ENCODE measurements at places on chromosomes 7 and 10. TPM values are rescaled to one million over a fixed set of nuclear protein-coding genes. Genes with fewer than 3 reads are reported as not detected.

FZD8 gene
- 1.8 TPM for total RNA-seq

ELFN1 gene
- not detected for total RNA-seq

DEPP1 gene
- 11.5 TPM for total RNA-seq

C10orf53 gene
- total RNA-seq = not detected

GDF2 gene
- total RNA-seq = not detected

ATP6V1F gene
- total RNA-seq = 130 TPM

SOSTDC1 gene
- total RNA-seq = 1.1 TPM

ENTPD1 gene
- total RNA-seq = 0.52 TPM

CNPY1 gene
- not detected for total RNA-seq

TSC22D4 gene
- total RNA-seq = 35.6 TPM
